ENCODE measurements at places on chromosomes 5 and 9.

DNA sequence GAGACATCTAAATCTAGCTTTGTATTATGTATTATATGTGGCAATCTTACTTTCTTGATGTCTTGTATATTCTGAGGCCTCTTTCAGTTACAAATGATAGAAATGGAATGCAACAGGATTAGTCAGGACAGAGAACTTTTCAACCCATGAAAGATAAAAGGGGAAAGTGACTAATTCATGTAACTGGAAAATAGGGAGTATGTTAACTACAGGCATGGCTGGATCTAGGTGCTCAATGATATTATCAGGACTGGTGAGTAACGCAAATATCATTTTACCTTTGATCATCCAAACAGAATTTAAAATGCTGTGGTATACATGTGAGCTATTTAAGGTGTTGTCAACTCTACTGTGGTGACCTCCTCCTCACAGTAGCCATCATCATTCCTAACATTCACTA, 215.7 kb upstream of the GLRA1 start:
- DNase-seq: no peak

DNA sequence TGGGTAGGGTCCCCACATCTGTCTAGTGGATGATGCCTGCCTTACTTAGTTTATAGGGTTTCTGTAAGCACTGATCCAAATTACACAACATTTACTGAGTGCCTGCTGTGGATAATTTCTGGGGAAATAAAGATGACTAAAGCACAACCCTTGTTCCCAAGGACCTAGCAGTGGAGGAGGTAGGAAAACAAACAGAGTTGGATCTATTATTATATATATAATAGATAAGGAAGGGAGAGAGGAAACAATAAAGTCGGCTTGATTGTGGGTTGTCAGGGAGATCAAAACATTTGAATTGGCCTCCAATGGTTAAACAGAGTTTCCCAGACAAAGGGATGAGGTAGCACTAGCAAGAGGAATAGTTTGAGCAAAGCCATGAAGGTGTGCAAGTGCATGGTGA, 14.0 kb downstream of the IL33 start:
- no peak for DNase-seq

DNA sequence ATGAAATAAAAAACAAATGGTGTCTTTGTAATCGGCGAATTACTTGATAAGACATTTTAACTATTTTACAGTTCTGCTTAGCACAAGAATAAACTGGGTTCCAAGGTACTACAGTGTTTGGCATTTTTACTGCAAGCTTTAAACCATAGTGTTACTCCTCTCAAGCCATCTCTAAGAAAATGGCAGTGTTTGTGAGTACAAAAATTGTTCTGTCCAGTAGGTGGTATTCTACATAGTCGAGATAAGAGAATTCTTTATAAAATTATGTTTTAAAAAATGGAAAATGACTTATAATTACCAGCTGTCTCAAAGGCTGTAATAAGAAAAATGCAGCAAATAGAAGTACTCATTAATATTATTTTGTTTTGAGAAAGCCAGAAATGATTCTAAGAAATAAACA, 3.2 kb downstream of the SMIM15 start:
- DNase-seq: no peak

DNA sequence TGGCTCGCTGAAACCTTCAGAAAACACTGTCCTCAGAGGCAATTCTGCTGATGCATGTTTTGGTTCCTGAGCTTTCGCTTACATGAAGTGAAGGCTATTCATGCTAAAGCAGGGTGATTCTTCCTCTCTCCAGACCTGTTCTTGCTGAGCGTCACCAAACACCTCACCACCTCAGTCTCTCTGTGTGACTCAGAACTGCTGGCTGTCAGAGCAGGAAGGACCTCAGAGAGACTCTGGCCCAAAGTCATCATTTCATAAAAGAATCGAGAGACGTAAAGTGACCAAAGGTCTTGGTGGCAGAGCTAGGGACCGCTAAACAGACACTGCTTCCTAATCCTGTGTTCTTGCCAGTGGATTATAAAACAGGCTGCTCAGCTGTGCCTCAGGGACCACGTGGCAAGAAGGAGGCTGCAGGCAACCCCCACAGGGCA, 73.8 kb downstream of the LHFPL2 start:
- peak; percentile 92 for DNase-seq

DNA sequence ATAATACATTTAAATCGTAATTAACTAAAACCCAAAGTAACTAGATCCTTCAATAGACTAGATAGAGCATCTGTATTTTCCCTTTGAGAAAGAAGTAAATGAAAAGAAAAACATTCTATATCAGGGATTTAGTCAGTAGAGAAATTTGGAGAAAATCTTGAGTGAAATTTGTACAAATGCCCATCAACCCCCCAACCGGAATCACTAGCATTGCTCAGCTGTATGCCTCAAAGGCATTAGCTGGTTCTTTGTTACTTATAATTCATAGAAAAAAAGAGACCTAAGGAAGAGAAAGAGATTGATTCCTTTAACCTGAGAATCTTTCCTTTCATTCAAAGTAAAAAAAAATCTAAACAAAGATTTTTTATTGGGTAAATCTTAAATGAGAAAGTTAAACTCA, 659 bp downstream of the OMD start:
- DNase-seq: no peak

DNA sequence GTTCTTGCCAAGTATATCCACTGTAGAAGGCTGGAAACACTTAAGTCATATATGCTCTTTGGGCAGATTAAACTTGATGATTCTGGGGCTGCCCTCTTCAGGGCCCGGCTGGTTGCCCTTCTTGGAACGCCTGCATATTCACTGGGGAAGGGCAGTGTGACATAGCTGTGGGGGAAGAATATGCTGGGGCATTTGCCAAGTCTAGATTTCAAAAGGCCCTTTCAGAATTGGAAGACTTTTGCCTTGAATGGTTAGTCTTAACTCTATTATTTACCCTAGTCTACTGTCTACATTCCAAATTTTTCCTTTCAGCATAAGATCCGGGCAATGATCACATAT, 161.2 kb upstream of the PITX1 start:
- DNase-seq: no peak

- no peak for DNase-seq
Measured at GRCh38 chr5:177353093-177353492, 1.6 kb upstream of the LMAN2 start.
